Chondrocyte (in vitro differentiated cells): ENCODE measurements at places on chromosomes 2 and 18. TPM values are rescaled to one million over a fixed set of nuclear protein-coding genes. Genes with fewer than 3 reads are reported as not detected.

Gene ASB3
- 18.9 to 28.4 TPM (median 20.9 TPM) in 3 replicates for total RNA-seq

DNA sequence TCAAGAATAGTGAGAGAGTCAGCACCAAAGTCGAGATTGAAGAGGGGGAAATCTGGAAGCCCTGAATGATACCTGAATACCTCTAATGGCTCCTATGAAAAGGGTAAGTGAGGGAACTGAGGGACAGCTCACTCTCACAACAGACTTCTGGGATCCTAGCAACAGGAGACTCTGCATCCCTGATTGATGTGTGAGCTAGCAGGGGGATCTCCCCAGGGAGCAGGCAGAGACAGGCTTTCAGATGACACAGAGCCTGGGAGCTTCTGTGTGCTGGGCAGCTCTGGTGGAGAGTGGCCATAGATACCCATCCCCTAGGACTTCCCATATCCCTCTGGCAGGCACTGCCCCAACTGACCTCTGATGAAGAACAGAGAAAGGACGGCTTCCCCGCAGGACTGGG is 206.2 kb downstream of the EXOC6B start:
- H3K36me3 ChIP-seq: peaks cover 4% of the 10 kb centered on the region
- peaks cover 4% of the 10 kb centered on the region for H3K4me1 ChIP-seq
- H3K4me3 ChIP-seq: no peak overlapping the region
- no peak for DNase-seq
- no peaks in the 10 kb centered on the region for H3K27me3 ChIP-seq

- no peaks in the 10 kb centered on the region for H3K36me3 ChIP-seq
- DNase-seq: no peak
- no peak overlapping the region for H3K27ac ChIP-seq
- H3K4me3 ChIP-seq: no peak overlapping the region
Observed at GRCh38 chr2:72157871-72158771, 10.5 kb upstream of the CYP26B1 start.

GRCh38 chr18:79518028-79518682 is 122.4 kb downstream of the NFATC1 start:
- H3K27ac ChIP-seq: no peak overlapping the region
- no peak overlapping the region for H3K4me3 ChIP-seq
- H3K27me3 ChIP-seq: no peaks in the 10 kb centered on the region
- H3K36me3 ChIP-seq: no peaks in the 10 kb centered on the region
